ENCODE measurements at places on chromosomes 5 and 9. TPM values are rescaled to one million over a fixed set of nuclear protein-coding genes. Genes with fewer than 3 reads are reported as not detected.

DNA sequence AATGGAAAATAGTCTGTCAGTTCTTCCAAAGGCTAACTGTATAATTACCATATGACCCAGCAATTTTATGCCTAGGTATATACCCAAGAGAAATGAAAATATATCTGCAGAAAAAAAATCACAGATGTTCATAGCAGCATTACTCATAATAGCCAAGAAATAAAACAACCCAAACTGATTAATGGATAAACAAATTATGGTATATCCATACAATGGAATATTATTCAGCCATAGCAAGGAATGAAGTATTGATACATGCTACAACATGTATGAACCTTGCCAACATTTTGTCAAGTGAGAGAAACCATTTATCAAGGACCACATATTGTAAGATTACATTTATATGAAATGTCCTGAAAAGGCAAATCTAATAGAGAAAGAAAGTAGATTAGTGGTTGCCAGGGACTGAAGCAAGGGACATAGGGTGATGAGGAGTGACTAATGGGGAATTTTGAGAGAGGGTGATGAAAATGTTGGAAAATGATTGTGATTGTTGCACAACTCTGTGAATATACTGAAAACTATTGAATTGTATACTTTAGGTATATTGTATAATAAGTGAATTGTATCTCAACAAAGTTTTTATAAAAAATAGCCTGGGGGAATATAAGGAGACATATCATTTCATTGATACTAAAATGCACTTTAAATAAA lies 114.4 kb downstream of the PBX3 start:
- H3K27ac ChIP-seq = no peak overlapping the region
- no peak overlapping the region for H3K4me3 ChIP-seq
- no peaks in the 10 kb centered on the region for H3K27me3 ChIP-seq
- no peaks in the 10 kb centered on the region for H3K36me3 ChIP-seq

RXFP3 gene
- not detected for total RNA-seq

- no peak for DNase-seq
- no peak overlapping the region for H3K4me3 ChIP-seq
- no peaks in the 10 kb centered on the region for H3K27me3 ChIP-seq
- H3K36me3 ChIP-seq = no peaks in the 10 kb centered on the region
- no peak overlapping the region for H3K27ac ChIP-seq
These were observed 67.7 kb downstream of the TENT4A start for GRCh38 chr5:6780802-6781391.

INSL4 gene
- not detected for total RNA-seq

DNA sequence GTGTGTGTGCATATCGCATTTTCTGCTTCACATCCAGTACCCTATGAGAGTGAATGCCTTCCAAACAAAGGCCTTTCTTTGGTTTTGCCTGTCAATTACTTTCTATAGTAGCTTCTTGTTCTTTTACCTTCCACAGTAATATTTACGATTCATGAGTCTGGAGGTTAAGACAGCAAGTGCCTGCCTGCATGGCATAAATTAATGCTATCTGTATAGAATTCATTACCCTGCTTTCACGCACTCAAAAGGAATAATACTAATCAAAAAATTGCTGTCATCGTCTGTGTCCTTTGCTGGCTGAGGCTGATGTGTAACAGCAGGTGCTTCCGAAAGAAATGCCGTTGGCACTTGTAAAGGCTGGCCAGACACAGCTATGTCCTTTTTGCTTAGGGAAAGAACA lies 1304.4 kb upstream of the CDH6 start:
- H3K27ac ChIP-seq = no peak overlapping the region
- H3K4me3 ChIP-seq = no peak overlapping the region
- H3K36me3 ChIP-seq = no peaks in the 10 kb centered on the region
- H3K27me3 ChIP-seq = no peaks in the 10 kb centered on the region
